RPMI7951 (cell line): ENCODE measurements at places on chromosomes 16 and 17.

DNA sequence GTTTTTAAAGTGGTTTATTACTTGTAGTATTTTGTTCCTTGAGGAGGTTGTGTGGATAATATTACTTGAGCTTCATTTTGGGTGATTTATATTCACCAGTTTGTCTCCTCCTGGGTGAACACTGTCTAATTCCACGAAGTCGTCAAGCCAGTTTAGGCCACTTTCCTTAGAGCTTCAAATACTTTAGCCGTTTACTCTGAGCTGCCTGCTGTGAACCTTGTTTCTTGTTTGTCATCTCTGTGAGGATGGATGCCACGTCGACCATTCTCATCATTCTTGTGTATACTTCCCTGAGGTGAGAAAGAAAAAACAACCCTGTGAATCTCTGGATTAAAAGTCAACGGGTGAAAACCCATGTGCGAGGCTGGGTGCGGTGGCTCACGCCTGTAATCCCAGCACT is 9.0 kb downstream of the KRT24 start:
- DNase-seq: no peak

GRCh38 chr16:85202631-85203461 is 90.6 kb upstream of the CIBAR2 start:
- peak; percentile 9 for DNase-seq

DNA sequence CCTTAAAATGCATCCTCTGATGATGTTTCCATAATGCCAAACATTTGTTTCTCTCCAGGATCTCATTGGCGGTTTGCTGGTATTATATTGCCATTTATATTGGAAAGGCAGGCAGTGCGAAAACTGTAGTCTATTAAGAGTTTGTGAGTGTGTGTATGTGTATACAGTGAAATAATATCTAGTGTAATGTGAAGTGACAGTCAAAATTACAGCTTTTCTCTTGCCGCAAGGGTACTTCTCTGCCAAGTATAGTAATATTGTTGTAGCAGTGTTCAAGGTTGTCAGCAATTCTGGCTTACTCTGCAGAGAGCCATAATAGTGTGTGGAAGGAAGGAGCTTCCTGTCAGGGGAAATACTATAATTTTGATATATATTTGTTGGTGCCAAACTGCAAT is 178.6 kb downstream of the WWOX start:
- no peak for DNase-seq

DNA sequence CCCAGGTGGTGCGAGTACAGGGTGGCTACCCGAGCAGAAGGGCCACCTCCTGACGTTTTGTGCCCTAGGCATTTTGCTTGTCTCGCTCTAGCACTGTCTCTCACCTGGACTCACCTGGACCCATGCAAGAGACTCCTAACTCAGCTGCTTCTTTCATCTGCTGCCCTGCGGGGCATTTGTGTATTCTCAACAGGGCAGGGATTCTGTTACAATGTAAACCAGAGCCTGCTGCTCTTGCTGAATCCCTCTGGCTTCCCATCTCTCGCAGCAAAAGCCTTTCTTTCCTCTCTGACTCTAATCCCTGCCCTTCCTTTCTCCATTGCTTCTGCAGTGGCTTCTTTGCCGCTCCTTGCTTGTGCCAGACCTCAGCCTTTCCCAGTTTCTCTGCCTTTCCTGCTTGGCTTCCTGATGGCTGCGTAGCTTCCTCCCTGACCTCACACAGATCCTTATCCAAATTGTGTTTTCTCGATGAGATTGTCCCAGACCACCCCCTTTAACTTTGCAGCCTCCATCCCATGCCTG is 10.2 kb downstream of the ARSG start:
- no peak for DNase-seq

DNA sequence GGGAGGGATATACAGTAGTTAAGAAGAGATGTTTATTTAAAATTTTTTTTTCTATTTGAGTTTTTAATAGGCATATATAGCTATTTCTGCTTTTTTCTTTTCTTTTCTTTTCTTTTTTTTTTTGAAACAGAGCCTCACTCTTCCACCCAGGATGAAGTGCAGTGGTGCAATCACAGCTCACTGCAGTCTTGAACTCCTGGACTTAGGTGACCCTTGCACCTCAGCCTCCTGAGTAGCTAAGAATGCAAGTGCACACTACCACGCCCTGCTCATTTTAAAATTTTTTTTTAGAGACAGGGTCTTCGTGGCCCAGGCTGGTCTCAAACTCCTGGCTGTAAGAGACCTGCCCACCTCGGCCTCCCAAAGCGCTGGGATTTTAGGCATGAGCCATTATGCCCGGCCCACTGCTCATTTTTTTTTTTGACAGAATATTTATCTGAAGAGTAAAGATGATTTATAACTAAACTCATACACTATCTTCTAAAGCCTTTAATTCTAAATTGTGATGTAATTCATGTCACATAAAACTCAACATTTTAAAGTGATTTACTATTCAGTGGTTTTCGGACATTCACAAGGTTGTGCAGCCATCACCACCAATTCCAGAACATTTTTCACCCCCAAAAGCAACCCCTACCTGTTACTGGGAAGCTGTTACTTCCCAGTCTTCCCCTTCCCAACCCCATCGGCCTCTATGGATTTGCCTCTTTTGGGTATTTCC is 106.0 kb downstream of the VPS53 start:
- DNase-seq: no peak

DNA sequence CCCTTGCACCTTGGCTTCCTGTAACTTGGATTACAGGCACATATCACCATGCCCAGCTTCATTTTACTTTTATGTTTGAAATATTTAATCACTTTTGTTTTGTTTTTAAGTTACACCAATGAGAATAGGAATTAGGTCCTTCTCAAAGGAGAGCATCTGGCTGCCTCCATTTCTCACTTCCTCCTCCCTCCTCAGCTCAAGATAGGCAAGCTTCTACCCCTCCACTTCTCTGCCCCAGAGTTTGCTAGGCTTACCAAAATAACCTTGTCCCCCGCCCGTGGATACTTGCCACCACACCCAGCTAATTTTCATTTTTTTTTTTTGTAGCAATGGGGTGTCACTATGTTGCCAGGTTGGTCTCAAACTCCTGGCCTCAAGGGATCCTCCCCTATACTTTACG is 17.9 kb downstream of the GABARAPL2 start:
- DNase-seq: no peak

- peak; percentile 68 for DNase-seq
Measured at GRCh38 chr17:50149417-50150353, 792 bp downstream of the PPP1R9B start.

DNA sequence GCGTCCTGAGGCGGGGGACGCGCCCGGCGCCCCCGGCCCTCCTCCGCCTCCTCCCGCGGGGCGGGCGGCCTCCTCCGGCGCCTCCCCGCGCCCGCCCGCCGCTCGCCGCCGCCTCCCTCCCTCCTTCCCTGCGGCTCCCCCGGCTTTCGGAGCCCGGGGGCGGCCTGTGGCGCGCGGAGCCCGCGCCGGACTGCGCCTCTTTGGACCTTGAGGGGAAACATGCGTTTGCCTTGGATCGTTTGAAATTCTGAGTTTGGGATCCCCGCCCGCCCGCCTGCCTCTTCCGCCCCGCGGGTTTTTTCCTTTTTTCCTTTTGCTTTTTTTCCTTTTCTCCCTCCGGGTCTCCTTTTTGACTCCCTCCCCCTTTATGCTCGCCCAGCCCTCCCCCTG is 390 bp downstream of the ZNRF1 start:
- DNase-seq: peak; percentile 29

GRCh38 chr17:19652595-19652994 is 4.0 kb downstream of the ALDH3A2 start:
- DNase-seq: no peak

GRCh38 chr16:73998707-73999106 is 297.9 kb upstream of the PSMD7 start:
- DNase-seq: no peak

DNA sequence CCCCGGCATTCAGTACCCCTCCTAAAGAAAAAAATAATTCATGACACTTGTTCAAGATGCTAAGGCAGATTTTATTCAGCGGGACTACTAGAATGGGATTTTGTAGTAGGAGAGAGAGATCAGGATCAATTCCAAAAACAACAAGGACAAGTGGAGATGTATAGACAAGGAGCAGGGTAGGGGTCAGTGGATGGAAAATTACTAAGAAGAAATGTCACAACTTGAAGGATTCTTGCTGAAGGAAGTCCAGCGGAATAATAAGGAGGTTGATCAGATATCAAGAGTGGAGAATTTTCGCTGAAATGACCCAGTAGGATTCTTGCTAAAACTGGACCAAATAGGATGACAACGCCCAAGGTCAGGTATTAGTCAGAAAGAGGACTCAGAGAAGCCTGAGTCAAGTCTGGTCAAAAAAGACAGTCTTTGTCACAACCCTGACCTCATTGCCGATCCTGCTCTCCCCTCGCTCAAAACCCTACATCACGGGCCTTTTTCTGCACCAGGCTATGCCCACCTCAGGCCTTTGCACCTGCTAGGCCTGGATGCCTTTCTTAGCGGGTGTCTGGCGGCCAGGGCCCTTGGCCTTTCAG is 36.9 kb downstream of the MMD start:
- DNase-seq: no peak

DNA sequence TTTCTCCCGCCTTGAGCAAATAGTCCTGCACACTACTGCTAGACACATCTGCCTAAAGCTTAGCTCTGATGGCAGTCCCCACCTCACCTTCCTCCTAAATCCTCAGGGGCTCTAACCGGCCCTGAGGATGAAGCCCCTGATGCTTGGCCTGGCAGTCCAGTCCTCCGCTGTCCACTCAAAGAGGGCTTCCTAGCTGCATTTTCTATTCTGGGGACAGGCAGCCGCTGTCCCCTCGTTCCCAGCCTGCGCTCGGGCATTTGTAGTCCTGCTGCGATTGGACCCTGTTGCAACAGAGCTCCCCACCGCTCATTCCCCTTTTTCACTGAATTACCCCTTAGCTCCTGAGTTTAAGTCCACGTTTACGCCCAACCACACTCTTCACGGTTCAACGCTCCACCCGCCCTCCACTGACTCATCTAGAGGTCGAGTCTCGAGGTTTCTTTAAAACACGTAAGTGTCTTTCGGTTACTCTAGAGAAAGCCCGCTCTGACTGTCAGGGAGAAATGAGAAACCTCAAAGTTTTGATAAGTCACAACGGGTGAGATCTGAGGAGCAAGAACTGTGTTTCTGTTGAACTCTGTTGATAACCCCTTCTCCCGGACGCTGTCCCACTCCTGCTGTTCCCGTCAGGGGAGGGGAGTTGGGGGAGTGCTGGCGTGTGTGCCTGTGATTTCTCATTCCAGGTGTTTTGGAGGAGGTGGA is 4.5 kb downstream of the CCR7 start:
- DNase-seq: peak; percentile 81

GRCh38 chr16:84717484-84717883 is 17.7 kb downstream of the USP10 start:
- no peak for DNase-seq

DNA sequence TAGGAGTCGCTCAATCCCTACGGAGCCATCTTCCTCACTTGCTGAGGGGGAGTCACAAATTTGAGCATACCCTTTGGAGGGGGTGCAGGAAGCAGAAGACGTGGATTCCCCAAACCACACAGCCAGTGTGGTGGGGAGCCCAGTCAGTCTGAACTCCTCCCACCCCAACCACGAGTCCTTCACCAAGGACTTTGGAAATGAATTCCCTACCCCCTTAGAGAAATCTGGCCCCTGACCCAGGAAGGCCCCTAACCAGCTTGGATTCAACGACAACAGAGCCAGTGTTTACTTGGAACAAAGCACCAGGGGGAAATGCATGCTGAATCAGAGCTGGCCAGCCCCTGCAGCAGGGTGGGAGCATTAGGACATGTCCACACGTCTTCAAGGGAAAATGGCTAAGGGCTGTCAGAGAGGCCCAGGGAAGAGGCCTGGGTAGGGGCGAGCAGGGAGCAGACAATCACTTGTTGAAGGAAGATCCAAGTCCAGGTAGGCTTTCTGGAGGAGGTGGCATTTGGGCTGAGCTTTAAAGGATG is 5.5 kb upstream of the TMEM92 start:
- DNase-seq: no peak

DNA sequence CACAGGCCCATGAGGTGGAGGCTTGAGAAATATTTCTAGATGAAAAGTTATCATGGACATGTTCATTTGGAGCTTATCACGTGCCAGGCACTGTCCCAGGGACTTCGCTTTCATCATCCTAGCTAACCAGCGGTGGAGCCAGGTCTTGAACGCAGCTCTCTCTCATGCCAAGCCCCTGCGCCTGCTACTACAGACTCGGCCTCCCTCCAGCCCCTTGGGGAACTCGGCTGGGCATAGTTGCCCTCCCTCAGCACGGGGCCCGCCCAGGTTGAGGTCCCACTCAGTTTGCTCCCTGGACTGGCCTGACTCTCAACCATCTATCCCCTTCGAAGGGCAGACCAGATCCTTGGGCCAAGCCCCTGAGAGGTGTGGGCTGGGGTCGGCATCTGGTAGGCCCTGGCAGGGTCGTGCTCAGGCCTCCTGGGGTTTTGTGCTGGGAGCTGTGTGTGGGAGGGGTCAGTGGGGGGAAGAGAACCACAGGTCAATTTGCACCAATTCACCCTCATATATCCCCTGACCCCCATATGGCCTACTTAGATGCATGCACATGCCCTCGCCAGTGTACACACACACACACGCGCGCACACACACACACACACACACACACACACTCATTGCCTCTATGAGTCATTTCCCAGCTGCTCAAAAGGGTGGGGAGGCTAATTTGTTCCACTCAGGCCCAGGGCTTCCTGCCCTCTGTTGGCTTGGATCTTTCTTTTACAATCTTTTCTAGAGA is 12.1 kb upstream of the SCN4A start:
- DNase-seq: peak; percentile 86

- DNase-seq: peak; percentile 73
Measured at GRCh38 chr16:70805787-70806186, 4.8 kb upstream of the VAC14 start.

DNA sequence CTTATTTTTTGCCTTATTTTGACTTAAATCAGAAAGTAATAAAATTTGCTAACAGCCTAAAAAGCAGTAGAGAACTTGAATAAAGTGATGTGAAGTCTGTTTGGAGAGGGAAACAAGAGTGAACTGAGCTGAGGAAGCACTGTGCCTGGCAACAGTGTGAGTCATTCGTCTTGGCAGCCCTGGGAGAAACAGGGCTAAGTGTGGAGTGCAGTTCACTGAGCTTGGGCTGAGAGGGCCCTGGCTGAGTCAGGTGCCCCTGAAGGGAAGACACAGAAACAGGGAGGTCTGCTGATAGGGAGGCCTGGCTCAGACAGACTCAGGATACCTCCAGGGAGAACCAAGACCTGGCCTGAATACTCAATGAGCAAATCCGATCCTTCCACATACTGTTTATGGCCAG is 132.1 kb downstream of the HS3ST4 start:
- peak; percentile 3 for DNase-seq

- DNase-seq: no peak
Measured at GRCh38 chr17:37084372-37084771, 135.6 kb downstream of the AATF start.
